Cerebellum (tissue), 4 donors: ENCODE measurements at places on chromosomes 1 and 21.

DNA sequence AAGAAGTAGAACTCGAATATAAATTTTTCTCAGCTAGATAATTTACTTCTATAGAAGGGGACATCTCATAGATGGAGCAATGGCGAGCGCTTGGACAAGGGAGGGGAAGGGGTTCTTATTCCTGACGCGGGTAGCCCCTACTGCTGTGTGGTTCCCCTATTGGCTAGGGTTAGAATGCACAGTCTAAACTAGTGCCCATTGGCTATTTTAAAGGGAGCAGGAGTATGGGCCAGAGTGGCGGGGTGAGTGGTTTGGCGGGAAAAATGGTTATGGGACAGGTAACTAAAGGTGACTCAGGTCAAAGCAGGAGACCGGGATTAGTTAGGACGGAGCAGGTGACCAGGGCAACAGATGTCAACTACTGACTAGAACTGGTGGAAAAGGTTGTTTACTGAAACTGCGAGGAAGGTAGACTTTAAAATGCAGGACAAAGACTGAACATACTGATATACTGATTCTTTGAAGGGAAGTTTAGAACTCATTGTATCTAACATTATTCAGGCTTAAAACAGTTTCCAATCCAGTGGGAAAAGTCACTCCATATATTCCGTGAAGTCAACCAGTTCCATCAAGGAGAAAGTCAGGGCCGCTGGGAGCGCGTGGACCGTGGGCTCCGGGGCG lies 940 bp upstream of the ATAD3A start:
- DNase-seq, result no peak

DNA sequence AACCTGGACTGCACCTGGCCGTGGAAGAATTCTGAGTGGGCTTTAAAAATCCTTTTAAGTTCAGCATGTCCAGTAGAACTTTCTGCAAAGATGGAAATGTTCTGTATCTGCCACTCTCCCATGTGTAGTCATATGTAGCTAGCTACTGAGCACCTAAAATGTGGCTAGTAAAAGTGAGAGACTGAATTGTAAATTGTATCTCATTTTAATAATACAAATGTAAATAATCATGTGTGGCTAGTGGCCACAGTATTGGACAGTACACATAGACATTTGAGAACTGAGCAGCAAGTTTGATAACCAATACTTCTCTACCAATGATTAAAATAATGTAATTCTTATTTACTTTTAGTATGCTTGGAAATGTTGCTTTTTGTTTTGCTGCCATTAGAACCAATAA lies 57.3 kb downstream of the PHACTR4 start:
- no peak for DNase-seq

DNA sequence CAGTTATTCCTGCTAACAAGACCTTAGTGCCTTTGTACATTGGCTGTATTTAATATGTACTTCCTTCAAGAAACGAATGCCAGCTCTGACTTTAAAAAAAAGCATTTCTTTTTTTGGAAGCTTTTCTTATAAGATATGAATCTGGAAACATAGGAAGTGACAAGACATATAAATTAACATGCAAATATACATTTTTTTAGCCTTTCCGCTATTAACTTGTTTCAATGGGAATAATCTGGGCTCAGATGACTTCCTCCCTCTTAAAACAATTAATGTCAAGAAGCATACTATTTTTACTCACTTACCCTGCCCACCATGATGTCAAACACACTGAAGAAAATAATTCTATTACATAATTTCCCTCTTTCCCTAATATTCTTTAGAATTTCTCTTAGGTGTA lies 1.4 kb downstream of the DENND1B start:
- DNase-seq, result no peak

DNA sequence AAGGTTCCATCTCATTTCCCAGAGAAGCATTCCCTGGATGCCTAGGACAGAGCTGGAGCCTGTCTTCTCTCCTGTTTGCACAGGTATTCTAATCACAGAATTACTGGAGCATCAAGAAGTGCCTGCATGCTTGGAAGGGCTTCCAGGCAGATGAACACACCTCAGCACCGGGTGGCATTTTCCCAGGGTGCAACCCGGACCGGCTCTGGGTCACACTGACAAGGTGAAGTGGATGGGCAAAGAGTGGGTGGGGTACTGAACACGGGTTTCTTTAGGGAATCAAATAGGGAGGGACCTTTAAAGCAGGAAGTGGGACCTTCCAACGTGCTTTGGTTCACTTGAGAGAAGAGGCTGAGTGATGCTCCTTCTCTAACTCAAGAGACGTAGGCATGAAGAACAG lies 7.1 kb upstream of the PEF1 start:
- no peak for DNase-seq

DNA sequence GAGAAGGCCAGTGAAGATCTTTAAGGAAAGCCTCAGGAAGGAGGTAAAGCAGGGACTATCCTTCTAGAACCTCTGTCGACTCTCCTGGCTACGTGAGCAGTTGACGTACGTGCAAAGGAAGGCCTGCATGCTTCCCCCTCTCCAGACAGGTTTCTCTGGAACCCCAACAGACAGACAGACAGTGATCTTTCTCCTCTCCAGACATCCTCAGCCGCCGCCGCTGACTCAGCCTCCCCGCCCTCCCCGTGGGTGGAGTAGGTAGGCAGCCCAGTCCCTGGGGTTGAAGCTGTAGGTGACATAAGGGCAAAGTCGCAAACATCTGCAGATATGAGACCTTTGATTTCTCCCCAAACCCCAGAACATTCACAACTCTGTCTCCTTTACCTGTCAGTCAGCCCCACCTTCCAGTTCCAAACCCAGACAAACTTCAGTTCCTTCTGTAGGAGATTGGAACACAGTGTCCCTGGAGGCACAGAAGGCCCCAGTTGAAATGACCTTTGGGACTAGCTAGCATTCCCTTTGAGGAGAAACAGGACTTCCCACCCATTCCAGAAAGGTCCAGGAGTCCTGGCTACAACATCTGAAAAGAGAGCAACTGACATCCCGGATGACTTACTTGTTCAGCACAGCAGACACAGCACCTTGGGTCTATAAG lies 146.0 kb upstream of the JUN start:
- DNase-seq, result no peak

- DNase-seq, result no peak
Observed at GRCh38 chr1:51648180-51649109, 31.6 kb downstream of the OSBPL9 start.

- no peak for DNase-seq
Observed at GRCh38 chr1:82153272-82153629, 352.5 kb downstream of the ADGRL2 start.

- no peak for DNase-seq
Observed at GRCh38 chr1:44819196-44819607, 10.9 kb downstream of the BTBD19 start.

DNA sequence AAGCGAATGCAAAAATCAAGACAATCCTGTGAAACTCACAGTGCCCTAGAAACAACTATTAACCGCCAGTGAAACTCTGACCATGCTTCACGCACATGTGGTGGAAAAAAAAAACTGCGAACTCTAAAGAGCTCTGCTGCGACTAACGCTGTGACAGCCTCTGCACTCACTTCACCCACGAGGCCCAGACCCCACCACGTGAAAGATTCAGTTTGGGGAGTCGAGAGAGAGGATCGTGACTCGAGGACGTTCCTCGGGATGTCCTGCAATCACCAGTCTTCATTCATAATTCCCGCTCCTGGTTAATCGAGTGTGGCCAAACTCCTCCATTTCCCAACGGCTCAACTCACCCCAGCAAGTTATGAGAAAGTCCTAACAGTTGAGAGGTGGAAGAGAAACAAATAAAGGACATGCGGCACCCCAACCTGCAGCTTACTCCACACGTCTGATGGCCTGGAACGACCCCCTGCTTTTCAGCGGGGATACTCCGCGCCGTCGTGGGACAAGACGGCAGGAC lies 1.1 kb downstream of the SERBP1 start:
- peak; percentile 14 for DNase-seq

DNA sequence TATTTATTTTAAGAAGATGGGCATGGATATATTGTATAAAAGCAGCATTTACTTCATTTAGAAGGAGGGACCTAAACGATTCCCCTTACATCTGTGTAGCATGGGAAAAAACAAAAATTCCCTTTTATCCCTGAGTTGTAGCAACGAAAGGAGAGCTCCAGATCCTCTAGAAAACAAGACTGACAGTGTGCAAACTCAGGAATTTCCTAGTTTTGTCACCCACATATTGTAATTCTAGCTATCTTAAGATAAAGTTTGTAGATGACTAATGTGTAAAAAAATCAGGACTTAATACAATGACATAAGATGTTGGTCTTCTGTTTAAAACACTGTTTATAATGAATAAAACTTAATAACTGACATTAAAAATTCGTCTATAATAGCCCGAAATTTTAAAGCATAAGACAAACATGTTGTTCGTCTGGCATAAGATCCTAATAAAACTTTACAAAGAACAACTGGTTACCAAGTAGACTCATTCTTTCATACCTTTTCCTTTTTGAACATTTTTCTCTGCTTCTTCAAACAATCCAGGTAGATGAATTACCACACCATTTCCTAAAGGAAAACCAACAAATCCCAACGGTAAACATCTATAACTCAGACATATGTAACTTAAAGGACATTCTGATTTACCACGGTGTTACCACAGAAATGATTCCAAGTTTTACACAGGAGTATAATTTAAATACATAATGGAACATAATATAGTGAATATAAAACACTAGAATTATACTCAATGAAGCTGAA lies 15.2 kb downstream of the ADSS2 start:
- DNase-seq, result no peak

- DNase-seq, result no peak
Observed at GRCh38 chr1:176285996-176286395, 78.9 kb upstream of the COP1 start.

DNA sequence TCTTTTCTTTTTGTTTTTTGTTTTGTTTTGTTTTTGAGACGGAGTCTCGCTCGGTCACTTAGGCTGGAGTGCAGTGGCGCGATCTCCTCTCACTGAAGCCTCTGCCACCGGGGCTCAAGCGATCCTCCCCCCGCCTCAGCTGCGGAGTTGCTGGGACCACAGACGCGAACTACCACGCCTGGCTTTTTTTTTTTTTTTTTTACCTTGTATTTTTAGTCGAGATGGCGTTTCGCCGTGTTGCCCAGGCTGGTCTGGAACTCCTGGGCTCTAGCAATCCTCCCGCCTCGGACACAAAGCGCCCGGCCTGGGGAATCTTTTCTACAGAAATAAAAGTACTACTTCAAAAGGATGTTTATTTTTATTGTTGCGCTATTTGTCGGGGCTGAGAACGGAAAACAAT lies 1.1 kb upstream of the SETDB1 start:
- no peak for DNase-seq
